ENCODE measurements at places on chromosomes 2 and 18. TPM values are rescaled to one million over a fixed set of nuclear protein-coding genes. Genes with fewer than 3 reads are reported as not detected.

Gene NIF3L1
- 37.2 TPM for total RNA-seq

Gene CRYGD
- total RNA-seq = not detected

Gene PSMA8
- total RNA-seq = not detected

Gene IRS1
- total RNA-seq = 14.9 TPM

Gene SH3RF3
- total RNA-seq = 0.61 TPM

Gene CYP26B1
- 17.1 TPM for total RNA-seq

Gene ZNF521
- total RNA-seq = not detected

Gene SERPINB10
- not detected for total RNA-seq
